ENCODE measurements at places on chromosomes 3 and 15.

DNA sequence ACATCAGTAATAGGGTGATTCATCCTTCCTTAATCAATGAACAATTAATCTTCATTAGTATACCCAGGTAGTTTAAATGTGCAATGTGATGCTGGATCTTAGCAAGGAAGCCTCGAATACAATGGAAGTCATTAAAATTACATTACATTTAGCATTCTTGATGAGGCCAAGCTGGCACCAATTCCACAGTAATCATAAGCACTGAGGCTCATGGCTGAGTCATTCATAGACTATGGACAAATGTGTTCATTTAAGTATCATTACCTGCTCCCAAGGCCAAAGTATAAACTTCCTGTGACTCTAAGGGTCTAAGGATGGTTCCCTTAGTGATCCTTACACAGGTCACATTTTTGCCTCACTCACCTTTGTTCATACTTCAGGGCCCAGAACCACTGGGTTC, 266.4 kb upstream of the CDIN1 start:
- DNase-seq: no peak

DNA sequence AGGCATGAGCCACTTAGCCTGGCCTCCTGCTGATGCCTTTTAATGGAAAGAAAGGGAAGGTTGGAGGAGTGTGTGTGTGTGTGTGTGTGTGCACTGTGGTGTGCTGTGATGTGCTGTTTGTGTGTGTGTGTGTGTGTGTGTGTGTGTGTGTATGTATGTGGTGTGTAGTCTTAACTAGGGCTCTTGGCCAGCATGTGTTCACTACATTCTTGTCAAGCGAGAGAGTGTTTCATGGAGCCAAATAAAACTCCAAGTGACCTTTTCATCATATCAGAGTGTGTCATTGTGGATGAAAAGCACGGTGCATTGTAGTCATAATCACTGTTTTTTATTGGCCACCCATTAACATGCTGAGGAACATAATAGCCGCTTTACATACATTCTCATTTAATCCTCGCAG, 30.8 kb upstream of the BHLHE40 start:
- no peak for DNase-seq

GRCh38 chr3:53989451-53989850, 97.8 kb upstream of the SELENOK start:
- DNase-seq: no peak

- no peak for DNase-seq
These were observed 26.9 kb upstream of the PLSCR2 start for GRCh38 chr3:146496251-146496650.

GRCh38 chr3:149579838-149580542, 77.8 kb downstream of the WWTR1 start:
- no peak for DNase-seq

GRCh38 chr3:81395739-81396513, 365.5 kb downstream of the GBE1 start:
- DNase-seq: peak; percentile 77

Data from glutamatergic neuron (in vitro differentiated cells).